ENCODE measurements at places on chromosomes 4 and X.

- DNase-seq: no peak
Measured at GRCh38 chr4:81211956-81212355, 3.1 kb downstream of the PRKG2 start.

GRCh38 chr4:75056277-75056676, 123.4 kb downstream of the PARM1 start:
- no peak for DNase-seq

GRCh38 chr4:14865804-14866203, 136.5 kb upstream of the CPEB2 start:
- no peak for DNase-seq

GRCh38 chrX:20015422-20015821, 24.6 kb upstream of the BCLAF3 start:
- no peak for DNase-seq

- DNase-seq: no peak
Measured at GRCh38 chr4:629636-629914, 4.2 kb downstream of the PDE6B start.

DNA sequence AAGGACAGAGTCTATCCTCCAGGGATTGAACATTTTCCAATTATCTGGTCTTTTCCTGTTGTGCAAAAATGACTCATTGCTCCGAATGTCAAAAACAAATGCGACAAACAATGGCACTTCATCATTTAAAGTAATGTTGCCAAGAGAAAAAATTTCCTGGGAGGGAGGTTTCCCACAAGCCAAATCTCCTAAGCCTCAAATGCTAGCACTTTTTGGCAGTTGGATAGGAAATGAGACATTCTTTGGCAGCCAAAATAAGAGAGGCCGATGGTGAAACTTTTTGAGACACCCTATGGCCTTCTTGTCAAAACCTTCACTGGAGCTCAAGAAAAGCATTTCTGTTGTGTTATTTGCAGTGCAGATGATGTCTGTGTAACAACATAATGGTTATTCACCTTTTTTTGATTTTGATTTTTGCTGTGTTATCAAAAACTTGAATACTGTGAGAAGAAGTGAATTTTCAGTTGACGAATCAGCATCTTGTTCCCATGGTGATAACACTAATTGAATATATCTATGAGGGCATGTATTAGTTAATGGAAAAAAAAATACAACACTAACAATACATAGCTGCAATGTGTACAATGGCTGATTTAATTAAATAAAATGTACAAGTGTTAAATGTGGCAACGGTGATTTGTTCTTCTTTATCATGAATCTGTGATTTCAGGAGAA, 333.8 kb downstream of the ANK2 start:
- DNase-seq: peak; percentile 65

DNA sequence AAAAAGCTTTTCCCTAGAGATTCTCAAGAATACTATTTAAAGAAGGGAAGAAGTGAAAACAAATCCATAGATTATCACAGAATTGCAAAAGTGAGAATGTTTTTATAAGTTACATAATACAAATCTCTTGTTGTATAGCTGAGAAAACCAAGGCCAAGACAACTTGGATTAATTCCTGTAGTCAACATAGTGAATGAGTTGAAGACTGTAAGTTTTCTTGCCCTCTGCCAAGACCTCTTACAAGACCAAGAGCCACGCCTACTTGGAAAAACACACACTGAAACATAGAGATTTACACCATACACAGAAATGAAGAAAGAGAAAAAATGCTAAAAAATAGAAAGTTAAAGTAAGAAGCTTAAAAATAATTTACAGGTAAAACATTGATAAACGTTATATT, 2024.0 kb downstream of the PCDH7 start:
- DNase-seq: no peak

DNA sequence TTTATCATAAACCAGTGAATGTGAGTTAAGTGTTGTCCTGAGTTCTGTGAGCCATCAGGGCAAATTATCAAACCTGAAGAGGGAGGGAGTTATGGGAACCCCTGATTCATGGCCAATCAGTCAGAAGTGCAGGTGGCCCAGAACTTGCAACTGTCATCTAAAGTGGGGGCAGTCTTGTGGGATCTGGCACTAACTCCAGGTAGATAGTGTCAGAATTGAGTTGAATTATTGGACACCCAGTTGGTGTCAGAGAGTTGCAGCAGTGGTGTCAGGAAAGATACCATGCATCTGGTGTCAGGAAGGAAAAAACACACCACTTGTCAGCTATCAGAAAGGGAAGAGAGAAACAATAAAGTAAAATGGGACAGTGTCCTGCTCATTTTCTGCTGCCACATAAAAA, 8.4 kb downstream of the CORIN start:
- DNase-seq: no peak

- no peak for DNase-seq
Measured at GRCh38 chr4:169976951-169977350, 49.2 kb downstream of the MFAP3L start.

DNA sequence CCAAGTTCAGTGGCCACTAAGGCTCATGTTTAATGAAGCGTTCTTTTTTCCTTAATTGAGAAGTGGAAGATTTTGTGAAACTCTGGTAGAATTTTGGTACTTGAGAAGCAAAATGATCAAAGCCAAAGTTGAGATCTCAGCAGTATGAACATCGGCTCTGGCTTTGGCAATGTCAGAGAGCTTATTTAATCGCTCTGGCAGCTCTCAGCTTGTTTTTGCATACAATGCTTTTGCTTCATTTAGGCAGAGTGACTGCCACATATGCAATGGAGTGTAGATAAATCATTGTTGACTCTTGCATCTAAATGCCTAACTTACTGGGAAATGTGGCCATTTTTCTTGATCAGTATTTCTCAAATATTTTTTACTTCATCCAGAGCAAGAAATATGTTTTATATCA, 135.7 kb downstream of the AASDH start:
- DNase-seq: no peak

GRCh38 chrX:132751063-132751690, 207.3 kb downstream of the HS6ST2 start:
- DNase-seq: no peak

DNA sequence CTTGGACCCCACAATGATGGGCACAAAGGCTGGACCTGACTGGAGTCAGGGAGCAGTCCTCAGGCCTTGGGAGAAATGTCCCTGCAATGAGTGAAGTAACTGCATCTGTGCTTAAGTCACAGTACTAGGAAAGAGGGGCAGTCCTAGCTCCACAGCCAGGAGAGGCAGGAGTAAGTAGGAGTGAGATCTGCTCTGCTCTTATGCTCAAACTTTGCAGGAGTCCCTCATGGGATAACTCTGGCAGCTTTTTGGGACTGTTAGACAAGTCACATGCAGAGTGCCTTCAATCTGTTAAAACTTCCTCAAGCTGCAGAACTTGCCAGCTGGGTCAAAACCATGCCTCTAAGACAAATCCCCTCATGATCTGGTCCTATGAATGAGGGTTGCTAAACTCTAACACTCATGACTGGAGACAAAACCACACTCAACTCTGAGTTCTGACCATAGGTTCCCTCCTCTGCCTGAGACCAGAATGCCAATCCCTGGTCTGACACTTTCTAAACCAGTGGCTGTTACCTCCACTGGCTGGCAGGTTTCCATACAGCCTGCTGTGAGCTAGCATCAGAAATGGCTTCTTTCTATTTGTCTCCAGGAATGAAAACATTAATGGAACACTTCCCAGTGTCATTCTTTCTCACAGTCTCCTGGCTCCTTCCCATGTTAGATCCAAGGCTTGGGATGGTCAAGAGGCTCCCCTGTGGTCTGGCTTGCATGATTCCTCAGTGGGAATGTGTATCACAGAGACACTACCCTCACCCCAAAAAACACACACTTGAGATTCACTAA, 819.3 kb downstream of the PCDH7 start:
- no peak for DNase-seq

DNA sequence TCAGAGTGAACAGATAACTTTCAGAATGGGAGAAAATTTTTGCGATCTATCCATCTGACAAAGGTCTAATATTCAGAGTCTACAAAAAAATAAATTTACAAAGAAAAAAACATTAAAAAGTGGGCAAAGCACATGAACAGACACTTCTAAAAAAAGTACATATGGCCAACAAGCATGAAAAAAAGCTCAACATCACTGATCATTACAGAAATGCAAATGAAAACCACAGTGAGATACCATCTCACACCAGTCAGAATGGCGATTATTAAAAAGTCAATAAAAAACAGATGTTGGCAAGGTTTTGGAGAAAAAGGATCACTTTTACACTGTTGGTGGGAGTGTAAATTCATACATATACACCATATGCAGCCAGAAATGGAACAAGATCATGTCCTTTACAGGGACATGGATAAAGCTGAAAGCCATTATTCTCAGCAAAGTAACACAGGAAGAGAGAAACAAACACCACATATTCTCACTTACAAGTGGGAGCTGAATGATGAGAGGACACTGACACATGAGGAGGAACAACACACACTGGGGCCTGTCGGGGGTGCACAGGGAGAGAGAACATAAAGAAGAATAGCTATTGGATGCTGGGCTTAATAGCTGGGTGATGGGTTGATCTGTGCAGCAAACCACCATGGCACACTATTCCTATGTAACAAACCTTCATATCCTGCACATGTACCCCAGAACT, 41.6 kb upstream of the ITM2A start:
- DNase-seq: no peak

DNA sequence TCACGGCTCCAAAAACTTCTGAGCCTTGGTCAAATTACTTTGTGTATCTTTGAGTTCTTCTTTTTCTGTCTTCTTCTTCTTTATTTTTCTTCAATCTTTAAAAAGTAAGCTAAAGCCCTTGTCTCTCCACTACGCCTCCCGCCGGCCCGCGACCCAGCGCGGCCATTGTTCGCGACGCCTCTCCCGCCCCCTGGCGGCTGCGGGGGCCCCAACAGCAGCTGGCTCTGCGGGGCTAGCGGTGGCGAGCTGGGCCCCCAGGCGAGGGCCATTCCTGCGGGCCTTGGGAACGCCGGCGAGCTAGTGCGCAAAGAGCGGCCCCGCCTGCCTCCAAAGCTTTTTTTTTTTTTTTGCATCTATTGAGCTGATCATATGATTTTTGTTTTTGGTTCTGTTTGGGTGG, 119.1 kb downstream of the TGIF2LX start:
- no peak for DNase-seq

- no peak for DNase-seq
Measured at GRCh38 chr4:119242417-119242816, 29.9 kb downstream of the USP53 start.

DNA sequence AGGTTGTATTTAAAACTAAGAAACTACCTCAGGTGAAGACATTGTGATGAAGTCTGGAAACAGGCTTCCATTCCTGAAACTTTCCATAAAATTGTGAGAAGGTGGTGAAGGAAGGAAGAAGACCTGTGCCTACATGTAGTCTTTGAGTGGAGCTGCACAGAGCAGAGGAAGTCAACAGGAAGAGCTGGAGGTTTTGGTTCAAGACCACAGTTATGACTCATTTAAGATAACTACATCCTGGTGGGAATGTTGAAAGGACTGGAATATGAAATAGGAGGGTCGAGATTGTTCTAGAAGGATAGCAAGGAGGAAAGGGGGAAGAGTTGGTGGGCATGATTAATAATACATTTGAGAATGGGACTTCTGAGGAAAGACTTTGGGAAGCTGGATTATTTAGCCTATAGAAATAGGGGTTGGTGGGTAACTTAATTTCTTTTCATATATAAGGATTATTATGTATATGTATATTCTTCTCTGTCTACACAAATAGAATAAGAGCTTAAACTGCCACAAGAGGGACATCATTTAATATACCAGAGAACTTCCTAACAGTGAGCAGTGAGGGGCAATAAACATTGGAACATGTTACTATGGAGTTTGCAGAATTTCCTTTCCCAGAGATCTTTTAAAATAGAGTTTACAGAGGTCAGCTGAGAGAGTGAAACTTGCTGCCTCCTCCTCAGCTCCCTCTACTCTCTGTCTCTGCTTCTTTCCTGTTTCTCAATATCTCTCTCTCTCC, 23.5 kb downstream of the AWAT2 start:
- no peak for DNase-seq

- no peak for DNase-seq
Measured at GRCh38 chr4:87516683-87517082, 12.5 kb downstream of the SPARCL1 start.

DNA sequence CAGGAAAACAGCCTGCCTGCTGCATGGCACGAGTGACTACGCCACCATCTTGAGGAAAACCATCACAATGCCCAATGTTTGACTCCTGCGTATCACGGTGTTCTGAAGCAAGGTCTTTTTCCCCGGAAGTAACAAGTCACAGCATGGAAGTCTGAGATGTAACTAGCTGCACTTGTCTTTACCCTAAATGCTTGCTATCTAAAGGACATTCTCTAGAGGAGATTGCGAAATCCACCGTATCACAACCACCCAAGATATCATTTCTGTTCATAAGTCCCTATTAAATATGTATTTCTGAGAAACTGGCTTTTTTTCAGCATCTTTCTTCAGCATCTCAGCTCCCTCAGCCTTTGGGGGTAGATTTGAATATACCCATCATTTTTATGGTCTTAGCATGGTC, 1565.1 kb downstream of the ARAP2 start:
- no peak for DNase-seq

DNA sequence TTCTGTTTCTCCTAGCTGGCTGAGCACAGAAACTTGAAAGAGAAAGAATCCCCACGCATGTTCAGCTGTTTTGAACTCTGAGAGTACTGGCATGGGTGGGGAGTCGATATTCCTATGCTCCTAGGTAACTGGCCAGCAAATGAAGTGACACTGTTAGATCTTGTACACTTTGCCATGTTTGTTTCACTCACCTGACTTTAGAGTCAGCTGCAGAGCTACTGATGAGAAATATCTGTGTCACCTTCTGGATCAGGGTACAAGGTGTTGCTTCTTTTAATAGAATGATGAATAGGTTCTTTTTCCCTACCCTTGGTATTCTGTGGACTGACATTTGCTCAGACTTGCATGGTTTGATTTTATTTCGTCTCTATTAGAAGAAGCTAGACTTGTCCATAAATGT, 28.3 kb downstream of the OCRL start:
- no peak for DNase-seq

DNA sequence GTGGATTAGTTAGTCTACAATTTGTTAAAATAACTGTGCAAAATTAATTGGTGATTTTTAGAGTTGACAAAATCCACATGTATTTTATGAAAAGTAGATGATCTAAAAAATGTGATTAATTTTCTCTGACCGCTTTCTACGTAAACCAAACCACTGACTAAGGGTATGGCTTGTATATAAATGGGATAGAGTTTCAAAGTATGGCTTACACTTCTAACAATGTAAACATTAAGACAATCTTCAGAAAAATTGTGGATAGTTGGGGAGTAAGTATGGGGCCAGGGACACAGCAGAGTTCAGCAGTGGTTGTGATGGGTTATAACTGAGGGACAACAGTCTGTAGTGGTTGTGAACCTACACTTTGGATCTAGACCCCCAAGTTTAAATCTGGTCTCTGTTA, 39.8 kb downstream of the GABRA4 start:
- DNase-seq: no peak

DNA sequence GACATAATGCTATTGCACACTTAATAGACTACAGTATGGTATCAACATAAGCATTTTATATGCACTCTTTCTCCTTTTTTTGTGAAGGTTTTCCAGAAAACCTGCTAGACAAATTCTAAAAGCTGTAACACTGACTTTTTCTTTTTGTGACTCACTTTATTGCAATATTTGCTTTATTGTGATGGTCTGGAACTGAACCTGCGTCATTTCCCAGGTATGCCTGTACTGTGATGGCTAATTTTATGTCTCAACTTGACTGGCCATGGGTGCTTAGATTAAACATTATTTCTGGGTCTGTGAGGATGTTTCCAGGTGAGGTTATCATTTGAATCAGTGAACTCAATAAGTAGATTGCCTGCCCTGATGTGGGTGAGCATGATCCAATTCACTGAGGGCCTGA, 35.5 kb upstream of the LAMP2 start:
- DNase-seq: no peak

GRCh38 chrX:122943918-122944317, 240.2 kb upstream of the GRIA3 start:
- DNase-seq: no peak

Data from fibroblast of skin of left quadriceps (primary cell).